NCI-H187 (cell line): ENCODE measurements at places on chromosomes 5 and 9.

DNA sequence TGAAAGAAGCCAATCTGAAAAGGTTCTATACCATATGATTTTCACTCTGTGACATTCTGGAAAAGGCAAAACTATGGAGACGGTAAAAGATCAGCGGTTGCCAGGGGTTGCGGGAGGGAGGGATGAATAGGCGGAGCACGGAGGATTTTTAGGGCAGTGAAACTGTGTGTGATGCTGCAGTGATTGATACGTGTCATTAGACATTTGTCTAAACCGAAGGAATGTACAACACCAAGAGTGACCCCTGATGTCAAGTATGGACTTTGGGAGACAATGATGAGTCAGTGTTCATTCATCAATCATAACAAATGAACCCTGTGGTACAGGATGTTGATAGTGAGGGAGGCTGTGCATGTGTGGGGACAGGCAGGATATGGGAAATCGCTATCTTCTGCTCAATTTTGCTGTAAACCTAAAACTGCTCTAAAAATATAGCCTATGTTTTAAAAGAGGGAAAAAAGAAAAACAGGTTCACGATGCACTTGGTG is 34.4 kb downstream of the ERGIC1 start:
- DNase-seq = no peak

DNA sequence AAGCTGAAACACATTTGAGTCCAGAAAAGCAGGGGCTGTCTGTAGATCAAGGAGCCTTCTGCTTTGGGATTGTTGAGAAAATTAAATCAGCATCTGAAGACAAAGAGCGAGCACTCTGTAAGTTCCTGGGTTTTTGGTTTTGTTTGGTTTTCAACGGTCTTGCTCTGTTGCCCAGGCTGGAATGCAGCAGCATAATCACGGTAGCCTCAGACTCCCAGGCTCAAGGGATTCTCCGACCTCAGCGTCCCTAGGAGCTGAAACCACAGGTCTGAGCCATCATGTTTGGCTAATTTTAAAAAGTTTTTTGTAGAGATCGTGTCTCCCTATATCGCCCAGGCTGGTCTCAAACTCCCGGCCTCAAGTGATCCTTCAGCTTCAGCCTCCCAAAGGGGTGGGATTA is 266.5 kb upstream of the ADAMTS16 start:
- DNase-seq = no peak

DNA sequence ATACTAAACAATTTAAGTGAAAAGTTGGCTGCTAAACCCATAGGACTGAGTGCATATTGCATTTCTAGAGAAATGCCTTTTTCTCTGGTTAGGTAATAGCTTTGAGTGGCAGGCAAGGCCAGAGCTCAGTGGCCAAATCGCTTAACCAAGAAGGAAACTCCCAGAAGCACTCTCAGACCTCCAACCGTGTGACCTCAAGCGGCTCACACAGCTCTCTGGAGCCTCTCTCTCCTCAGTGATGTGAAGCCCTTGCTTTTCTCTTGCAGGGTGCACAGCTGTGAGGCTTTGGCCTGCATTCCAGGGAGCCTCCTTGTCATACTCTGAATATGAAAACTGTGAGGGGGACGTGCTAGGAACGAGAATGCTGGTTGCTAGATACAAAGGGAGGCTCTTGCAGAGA is 106.7 kb downstream of the INSYN2B start:
- no peak for DNase-seq

- no peak for DNase-seq
These were observed 31.4 kb upstream of the RAB3C start for GRCh38 chr5:58551492-58551891.

GRCh38 chr9:134517069-134517680 is 124.4 kb upstream of the COL5A1 start:
- DNase-seq = no peak

DNA sequence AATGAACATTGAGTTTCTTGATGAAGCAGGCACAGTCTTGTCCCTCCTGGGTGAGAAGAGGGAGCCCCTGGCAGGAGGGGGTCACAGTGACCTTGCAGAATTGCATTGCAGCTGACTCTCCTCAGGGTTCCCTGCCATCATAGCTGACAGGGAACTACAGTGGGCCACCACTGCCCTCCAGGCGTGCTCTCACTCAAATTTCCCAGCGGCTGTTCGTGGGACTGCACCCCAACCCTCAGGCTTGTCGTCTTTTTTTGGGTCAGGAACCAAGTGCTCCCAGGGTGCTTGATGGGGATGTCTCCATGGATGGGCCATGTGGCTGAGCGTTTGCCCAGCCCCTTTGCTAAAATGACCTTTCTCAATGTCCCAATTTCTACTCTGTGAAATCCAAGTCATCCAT is 215.8 kb downstream of the MELK start:
- DNase-seq = no peak

- DNase-seq = no peak
These were observed 15.2 kb downstream of the TGFBR1 start for GRCh38 chr9:99119976-99120655.

DNA sequence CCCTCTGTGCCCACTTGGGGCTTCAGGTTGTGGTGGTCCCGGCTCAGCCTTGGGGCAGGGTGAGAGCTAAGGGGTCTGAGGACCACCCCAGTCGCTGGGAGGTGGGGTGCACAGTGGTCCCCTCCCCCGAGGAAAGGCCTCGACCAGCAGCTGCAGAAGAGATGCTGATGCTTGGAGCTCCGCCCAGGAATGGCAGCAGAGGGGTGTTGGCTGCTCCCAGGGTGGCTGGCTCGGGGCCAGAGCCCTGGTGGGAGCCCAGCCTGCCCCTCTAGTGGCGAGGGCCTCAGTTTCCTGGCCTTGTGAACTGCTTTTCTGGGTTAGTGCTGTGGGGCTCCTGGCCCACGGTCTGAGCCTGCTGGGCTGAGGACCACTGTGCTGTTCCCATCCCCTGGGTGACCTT is 1.2 kb downstream of the DIPK1B start:
- no peak for DNase-seq
